ENCODE measurements at places on chromosomes 5 and 9. TPM values are rescaled to one million over a fixed set of nuclear protein-coding genes. Genes with fewer than 3 reads are reported as not detected.

ELOVL7 gene
- 23.8 TPM for total RNA-seq

NREP gene
- 28.2 TPM for total RNA-seq

SERF1B gene
- 45.8 TPM for total RNA-seq

ADAMTSL2 gene
- total RNA-seq = 1.6 TPM

NR4A3 gene
- total RNA-seq = 1.1 TPM

C5orf58 gene
- 15.7 TPM for total RNA-seq

ZBED3 gene
- 25.3 TPM for total RNA-seq

- H3K27ac ChIP-seq = no peak overlapping the region
- H3K36me3 ChIP-seq = peaks cover 6% of the 10 kb centered on the region
- H3K27me3 ChIP-seq = no peaks in the 10 kb centered on the region
- H3K4me1 ChIP-seq = no peaks in the 10 kb centered on the region
- no peak for DNase-seq
These were observed 105.3 kb downstream of the UBE2R2 start for GRCh38 chr9:33921967-33922895.

- DNase-seq = no peak
- peak overlapping the region; percentile 78 for H3K27ac ChIP-seq
- no peaks in the 10 kb centered on the region for H3K36me3 ChIP-seq
- H3K4me1 ChIP-seq = peaks cover 89% of the 10 kb centered on the region
- no peaks in the 10 kb centered on the region for H3K27me3 ChIP-seq
These were observed 31.9 kb downstream of the RXRA start for GRCh38 chr9:134358026-134358661.

DNA sequence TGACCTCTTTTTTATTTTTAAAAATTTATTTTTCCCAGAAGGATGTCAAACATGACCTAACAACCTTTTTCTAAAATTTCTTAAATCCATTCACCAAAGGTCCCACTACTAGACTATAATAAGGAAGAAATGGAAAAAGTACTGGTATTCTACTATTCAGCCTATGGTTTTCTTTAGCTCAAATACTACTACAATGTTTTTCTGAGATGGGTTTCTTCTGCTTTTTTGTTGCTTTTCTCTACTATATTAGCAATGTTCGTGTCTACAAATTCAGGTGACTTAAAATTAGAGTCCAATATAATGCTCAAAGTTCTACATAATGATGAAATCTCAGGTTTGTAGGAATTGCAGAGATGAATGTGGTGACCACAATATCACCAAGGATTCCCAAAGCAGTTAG, 7.9 kb downstream of the ERP44 start:
- no peak overlapping the region for H3K27ac ChIP-seq
- H3K4me3 ChIP-seq = no peak overlapping the region
- no peaks in the 10 kb centered on the region for H3K4me1 ChIP-seq

DNA sequence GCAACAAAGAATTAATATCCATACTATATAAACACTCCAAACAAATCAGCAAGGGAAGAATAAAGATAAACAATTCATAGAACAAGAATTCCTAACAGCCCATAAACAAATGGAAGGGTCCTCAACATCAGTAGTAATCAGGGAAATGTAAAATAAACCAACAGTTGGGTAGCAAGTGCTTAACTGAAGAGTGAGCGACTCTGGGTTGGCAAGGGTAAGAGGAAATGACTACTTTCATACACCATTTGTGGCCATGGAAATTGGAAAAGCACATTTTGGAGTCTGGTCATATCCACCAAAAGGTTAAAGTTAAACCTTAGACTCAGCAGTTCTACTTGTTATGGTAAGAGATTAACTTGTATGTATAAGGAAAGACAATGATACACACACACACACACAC, 17.4 kb upstream of the RORB start:
- no peak overlapping the region for H3K27ac ChIP-seq
- DNase-seq = no peak
- H3K36me3 ChIP-seq = no peaks in the 10 kb centered on the region
- H3K4me1 ChIP-seq = no peaks in the 10 kb centered on the region
- no peaks in the 10 kb centered on the region for H3K27me3 ChIP-seq

- no peaks in the 10 kb centered on the region for H3K27me3 ChIP-seq
- DNase-seq = no peak
- no peaks in the 10 kb centered on the region for H3K36me3 ChIP-seq
These were observed 70.6 kb downstream of the TENT4A start for GRCh38 chr5:6783787-6784186.

DNA sequence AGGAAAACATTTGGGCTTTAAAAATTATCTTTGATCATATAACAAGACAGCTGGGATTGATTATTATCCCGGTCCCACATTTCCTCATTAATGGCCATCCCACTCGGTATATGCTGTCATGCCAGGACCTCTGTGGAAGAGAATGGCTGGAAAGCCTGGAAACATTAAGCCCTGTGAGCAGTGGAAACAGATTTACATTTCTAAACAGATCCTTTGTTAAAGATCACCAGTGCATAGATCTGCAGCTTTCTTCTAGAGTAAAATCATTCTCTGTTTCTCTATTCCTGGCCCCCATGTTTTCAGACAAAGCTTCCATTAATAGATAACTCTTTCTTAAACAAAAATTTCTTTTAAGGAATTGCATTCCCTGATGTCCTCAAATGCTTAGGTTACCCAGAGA, 152.2 kb downstream of the CAVIN4 start:
- DNase-seq = no peak
- H3K27me3 ChIP-seq = no peaks in the 10 kb centered on the region
- no peaks in the 10 kb centered on the region for H3K36me3 ChIP-seq
- H3K4me3 ChIP-seq = no peak overlapping the region
- no peaks in the 10 kb centered on the region for H3K4me1 ChIP-seq

DNA sequence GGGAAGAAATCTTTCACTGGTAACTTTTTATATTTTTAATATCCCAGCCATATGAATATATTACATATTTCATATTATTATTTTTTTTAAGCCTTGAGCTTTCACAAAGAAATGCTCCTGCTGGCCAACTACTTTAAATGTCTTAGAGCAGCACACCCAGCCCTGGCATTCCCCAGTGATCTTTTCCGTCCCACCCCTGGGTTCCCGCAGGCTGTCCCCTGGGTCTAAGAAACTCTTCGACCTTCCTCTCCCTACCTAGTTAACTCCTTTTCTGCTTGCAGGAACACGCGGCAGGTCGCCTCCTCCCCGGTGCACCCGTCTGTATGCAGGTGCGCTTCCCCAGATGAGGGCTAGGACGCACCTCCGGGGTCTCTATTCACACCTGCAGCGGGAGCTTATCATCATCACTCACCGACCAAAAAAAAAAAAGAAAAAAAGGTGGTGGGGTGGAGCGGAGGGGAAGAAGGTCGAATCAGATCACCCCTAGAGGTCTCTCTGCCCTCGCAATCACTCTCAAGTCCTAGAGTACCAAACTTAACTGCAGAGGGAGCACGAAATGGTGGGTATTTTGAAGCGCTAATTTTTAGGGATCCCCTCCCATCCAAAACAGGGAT, 696 bp downstream of the ZFP62 start:
- peak overlapping the region; percentile 90 for H3K27ac ChIP-seq
- no peak for DNase-seq
- H3K4me1 ChIP-seq = no peaks in the 10 kb centered on the region
- H3K27me3 ChIP-seq = no peaks in the 10 kb centered on the region

GRCh38 chr5:139150367-139150999, 47.7 kb downstream of the SIL1 start:
- H3K36me3 ChIP-seq = no peaks in the 10 kb centered on the region
- no peaks in the 10 kb centered on the region for H3K27me3 ChIP-seq
- no peak for DNase-seq
- no peak overlapping the region for H3K4me3 ChIP-seq

- DNase-seq = no peak
- no peaks in the 10 kb centered on the region for H3K36me3 ChIP-seq
- H3K4me3 ChIP-seq = no peak overlapping the region
- H3K27me3 ChIP-seq = no peaks in the 10 kb centered on the region
- no peaks in the 10 kb centered on the region for H3K4me1 ChIP-seq
These were observed 59.2 kb upstream of the NR4A3 start for GRCh38 chr9:99762470-99762869.

- H3K4me1 ChIP-seq = no peaks in the 10 kb centered on the region
- no peak within 1 kb of the TSS for H3K27ac ChIP-seq
- no peak for DNase-seq
- H3K36me3 ChIP-seq = no peaks in the 10 kb centered on the region
- peak within 1 kb of the TSS; percentile 11 for H3K4me3 ChIP-seq
These were observed at the start of gene PCDHGA7 for GRCh38 chr5:141382469-141383294. Gene PCDHGA7 (plus strand): TSS chr5:141382742. CDS start chr5:141382900, 158 bp downstream.

DNA sequence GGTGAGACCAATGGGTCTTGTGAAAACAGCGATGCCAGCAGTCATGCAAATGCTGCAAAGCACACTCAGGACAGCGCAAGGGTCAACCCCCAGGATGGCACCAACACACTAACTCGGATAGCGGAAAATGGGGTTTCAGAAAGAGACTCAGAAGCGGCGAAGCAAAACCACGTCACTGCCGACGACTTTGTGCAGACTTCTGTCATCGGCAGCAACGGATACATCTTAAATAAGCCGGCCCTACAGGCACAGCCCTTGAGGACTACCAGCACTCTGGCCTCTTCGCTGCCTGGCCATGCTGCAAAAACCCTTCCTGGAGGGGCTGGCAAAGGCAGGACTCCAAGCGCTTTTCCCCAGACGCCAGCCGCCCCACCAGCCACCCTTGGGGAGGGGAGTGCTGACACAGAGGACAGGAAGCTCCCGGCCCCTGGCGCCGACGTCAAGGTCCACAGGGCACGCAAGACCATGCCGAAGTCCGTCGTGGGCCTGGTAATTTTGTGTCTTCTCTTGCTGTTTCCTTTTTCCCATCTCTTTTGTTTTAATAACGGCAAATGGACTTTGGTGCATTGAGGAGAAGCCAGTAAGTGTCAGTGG, 98.0 kb downstream of the EHMT1 start:
- no peaks in the 10 kb centered on the region for H3K27me3 ChIP-seq
- no peaks in the 10 kb centered on the region for H3K36me3 ChIP-seq
- no peak overlapping the region for H3K27ac ChIP-seq
- no peaks in the 10 kb centered on the region for H3K4me1 ChIP-seq

DNA sequence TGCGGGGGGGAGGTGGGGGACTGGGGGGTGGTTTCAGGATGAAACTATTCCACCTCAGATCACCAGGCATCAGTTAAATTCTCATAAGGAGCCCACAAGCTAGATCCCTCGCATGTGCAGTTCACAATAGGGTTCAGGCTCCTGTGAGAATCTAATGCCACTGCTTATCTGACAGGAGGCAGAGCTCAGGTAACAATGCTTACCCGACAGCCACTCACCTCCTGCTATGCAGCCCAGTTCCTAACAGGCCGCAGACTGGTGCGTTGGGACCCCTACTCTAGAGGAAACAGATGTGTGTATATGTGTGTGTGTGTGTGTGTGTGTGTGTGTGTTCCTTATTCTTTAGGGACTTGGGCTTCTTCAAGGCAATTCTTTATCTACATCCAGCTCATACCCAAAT, 352.3 kb upstream of the CCNH start:
- H3K4me3 ChIP-seq = no peak overlapping the region
- no peaks in the 10 kb centered on the region for H3K4me1 ChIP-seq
- no peaks in the 10 kb centered on the region for H3K27me3 ChIP-seq
- H3K27ac ChIP-seq = no peak overlapping the region
- no peak for DNase-seq

- H3K4me1 ChIP-seq = no peaks in the 10 kb centered on the region
- H3K27ac ChIP-seq = no peak overlapping the region
- no peaks in the 10 kb centered on the region for H3K36me3 ChIP-seq
These were observed 80.6 kb downstream of the COL5A1 start for GRCh38 chr9:134722120-134722701.

DNA sequence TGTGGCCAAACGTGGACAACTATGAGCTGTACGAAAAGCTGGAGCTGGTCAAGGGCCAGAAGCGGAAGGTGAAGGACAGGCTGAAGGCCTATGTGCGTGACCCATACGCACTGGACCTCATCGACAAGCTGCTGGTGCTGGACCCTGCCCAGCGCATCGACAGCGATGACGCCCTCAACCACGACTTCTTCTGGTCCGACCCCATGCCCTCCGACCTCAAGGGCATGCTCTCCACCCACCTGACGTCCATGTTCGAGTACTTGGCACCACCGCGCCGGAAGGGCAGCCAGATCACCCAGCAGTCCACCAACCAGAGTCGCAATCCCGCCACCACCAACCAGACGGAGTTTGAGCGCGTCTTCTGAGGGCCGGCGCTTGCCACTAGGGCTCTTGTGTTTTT, 3.3 kb downstream of the CDK9 start:
- H3K27ac ChIP-seq = no peak overlapping the region
- H3K36me3 ChIP-seq = peaks cover 16% of the 10 kb centered on the region
- no peaks in the 10 kb centered on the region for H3K27me3 ChIP-seq
- peaks cover 17% of the 10 kb centered on the region for H3K4me1 ChIP-seq
- H3K4me3 ChIP-seq = no peak overlapping the region

- H3K27me3 ChIP-seq = no peaks in the 10 kb centered on the region
- H3K27ac ChIP-seq = no peak overlapping the region
- no peaks in the 10 kb centered on the region for H3K4me1 ChIP-seq
- H3K36me3 ChIP-seq = no peaks in the 10 kb centered on the region
- no peak overlapping the region for H3K4me3 ChIP-seq
- no peak for DNase-seq
These were observed 20.3 kb upstream of the NINJ1 start for GRCh38 chr9:93154293-93154903.

GRCh38 chr9:135369412-135369990, 110.1 kb upstream of the PPP1R26 start:
- no peak overlapping the region for H3K27ac ChIP-seq
- no peak overlapping the region for H3K4me3 ChIP-seq
- H3K36me3 ChIP-seq = no peaks in the 10 kb centered on the region
- peaks cover 2% of the 10 kb centered on the region for H3K27me3 ChIP-seq
- no peaks in the 10 kb centered on the region for H3K4me1 ChIP-seq
- DNase-seq = no peak

DNA sequence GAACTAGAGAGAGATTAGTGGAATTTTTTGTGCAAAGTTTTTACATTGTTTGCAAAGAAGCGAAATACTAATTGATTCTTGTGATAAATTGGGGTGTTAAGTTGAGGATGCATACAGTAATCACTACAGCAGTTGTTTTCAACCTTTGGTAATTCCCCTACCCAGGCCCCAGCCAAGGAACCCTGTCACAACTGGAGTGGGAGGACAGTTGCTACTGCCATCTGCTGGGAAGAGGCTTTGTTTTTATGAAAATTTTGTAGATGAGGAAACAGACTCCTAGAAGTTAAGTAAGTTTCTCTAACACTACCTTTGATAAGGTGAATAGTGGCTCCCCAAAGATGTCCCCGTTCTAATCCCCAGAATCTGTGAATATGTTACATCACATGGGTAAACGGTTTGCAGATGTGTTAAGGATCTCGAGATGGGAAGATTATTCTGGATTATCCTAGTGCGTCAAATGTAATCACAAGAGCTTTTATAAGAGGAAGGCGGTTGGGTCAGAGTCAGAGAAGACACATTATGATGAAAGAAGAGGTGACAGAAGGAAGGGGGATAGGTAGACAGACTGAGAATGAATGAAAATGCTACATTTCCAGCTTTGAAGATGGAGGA, 34.0 kb upstream of the PPP1R2B start:
- no peaks in the 10 kb centered on the region for H3K4me1 ChIP-seq
- no peak overlapping the region for H3K4me3 ChIP-seq
- no peak for DNase-seq
- no peaks in the 10 kb centered on the region for H3K36me3 ChIP-seq
- H3K27ac ChIP-seq = no peak overlapping the region

- no peak overlapping the region for H3K27ac ChIP-seq
- no peak overlapping the region for H3K4me3 ChIP-seq
- H3K27me3 ChIP-seq = no peaks in the 10 kb centered on the region
- H3K36me3 ChIP-seq = no peaks in the 10 kb centered on the region
These were observed 153.8 kb upstream of the NR3C1 start for GRCh38 chr5:143557061-143557818.
